ENCODE measurements at places on chromosomes 4 and X.

- no peak for DNase-seq
Observed at GRCh38 chr4:172554588-172554987, 614.0 kb upstream of the GALNT7 start.

- DNase-seq = no peak
Observed at GRCh38 chr4:164716901-164717300, 37.0 kb upstream of the SMIM31 start.

GRCh38 chr4:123444290-123444731 lies 47.7 kb downstream of the SPRY1 start:
- no peak for DNase-seq

GRCh38 chrX:128464116-128464515 lies 411.9 kb upstream of the ACTRT1 start:
- DNase-seq = no peak

GRCh38 chr4:8293131-8293975 lies 23.8 kb downstream of the HTRA3 start:
- DNase-seq = peak; percentile 69

DNA sequence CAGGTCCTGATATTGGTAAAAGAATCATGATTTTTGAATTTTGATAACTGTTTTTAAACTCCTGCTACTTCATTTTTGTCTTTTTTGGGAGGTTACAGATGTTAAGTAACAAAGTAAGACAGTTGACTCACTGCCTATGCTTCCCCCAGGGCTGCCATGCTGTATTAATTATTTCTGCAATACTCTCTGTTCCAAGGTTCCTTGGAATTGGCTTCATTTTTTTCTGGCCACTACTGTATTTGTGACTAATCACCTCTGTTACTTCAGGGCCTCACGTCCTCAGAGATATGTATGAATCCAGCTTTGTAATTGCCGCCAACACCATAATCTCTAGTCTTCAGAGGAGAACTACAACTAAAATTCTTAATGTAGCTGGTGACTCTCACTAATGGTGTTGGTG lies 1729.3 kb downstream of the C4orf33 start:
- no peak for DNase-seq

- peak; percentile 50 for DNase-seq
Observed at GRCh38 chr4:2363056-2363721, 55.3 kb downstream of the ZFYVE28 start.

DNA sequence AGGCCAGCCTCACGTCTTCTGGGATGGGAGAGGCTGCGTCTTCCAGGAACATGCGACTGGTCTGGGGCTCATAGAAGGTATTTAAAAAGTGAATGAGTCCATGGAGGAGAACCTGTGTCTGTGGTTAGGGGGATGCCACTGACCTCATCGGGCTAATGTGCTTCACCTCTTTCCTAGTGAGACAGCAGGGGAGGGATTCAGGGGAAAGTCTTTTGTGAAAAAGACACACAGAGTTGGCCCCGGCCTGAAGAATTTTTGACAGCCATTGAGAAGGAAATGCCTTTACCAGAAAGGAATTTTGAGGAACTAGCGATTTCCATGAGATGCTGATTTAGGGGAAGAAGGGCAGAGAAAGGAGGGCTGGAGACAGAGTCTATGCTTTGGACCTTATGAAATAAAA lies 11.0 kb upstream of the C4orf50 start:
- DNase-seq = no peak

All from chondrocyte (in vitro differentiated cells).